ENCODE measurements at places on chromosomes 7 and 10.

DNA sequence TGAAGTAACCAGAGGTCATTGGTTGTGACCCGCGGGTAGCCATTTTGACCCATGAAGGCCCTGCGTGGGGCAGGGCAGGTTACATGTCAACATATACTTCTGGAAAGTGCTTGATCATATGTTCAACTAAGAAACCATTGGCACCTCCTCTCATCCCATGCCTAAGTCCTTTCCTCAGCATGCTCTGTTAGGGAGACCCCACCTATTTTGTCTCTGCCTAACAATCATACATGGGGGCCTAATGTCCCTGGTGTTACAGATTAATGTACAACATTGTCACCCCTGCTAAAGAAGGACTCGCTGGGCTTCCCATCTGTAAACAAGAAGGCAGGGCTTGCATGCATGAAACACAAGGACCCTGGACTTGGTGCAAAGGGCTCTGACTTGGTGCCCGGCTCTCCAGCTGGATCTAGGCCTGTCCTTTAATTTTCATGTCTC, 133.7 kb upstream of the TNS3 start:
- no peak for DNase-seq

GRCh38 chr10:71076473-71077142, 135.8 kb upstream of the UNC5B start:
- no peak for DNase-seq

DNA sequence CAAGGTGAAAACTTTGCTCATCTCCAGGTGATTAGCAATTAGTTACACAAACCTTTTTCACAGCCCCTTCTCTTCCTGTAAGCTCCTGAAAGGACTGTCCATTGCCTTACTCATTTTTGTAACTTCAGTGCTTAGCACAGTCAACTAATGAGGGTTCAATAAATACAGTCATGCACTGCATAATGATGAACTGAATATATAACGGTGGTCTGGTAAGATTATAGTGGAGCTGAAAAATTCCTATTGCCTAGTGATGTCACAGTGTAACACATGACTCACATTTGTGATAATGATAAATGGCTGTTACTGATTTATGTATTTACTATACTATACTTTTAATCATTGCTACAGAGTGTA, 12.9 kb upstream of the FAM133B start:
- no peak for DNase-seq

GRCh38 chr10:23314835-23315239, 29.8 kb downstream of the C10orf67 start:
- peak; percentile 57 for DNase-seq

GRCh38 chr7:158702944-158703343, 1.7 kb downstream of the NCAPG2 start:
- DNase-seq = no peak

DNA sequence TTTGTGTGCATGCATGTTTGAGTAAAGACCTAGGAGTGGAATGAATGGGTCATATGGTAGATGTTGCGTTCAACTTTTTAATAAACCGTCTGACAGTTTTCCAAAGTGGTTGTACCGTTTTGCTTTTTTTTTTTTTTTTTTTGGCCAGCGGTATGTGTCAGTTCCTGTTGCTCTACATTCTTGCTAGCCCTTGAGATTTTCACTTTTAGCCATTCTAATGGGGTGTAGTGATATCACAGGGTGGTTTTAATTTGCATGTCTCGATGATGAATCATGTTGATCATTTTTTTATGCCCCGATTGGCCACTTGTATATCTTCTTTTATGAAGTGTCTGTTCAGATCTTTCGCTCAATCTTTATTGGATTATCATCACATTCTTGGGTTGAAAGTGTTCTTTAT, 320.7 kb downstream of the CAMK1D start:
- DNase-seq = no peak

DNA sequence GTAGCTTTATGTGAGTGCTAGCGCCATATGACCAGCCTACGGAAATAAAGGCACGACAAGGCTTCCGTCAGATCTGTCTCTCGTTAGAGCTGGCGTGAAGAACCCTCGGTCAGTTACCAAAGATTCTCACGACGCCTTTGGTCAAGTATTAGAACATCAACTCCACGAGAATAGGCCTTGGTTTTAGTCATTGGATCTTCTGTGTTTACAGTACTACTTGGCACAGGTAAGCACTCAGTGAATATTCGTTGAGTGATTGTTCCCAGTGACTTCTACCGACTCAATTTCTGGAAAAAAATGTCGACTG, 316 bp downstream of the RBM48 start:
- DNase-seq = no peak

DNA sequence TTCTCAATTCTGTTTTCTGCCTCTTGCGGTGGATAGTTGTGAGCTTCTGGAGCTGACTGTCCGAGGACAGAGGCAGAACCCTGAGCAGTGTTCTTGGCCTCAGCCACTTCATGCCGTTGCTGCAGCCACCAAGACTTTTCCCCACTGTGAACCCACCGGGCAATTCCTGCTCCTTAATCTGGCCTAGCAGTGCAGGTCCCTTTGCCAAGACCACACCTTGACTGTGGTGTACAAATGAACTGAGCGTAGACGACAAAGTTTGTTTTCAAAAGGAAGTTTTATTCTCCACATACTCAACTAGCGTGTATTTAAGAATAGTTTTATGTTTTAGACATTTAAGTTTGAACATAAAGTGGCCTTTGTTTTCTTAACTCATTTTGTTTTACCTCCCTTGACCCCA, 29.4 kb downstream of the SLC25A28 start:
- no peak for DNase-seq

- DNase-seq = peak; percentile 31
Observed at GRCh38 chr7:43700059-43700501, 29.2 kb downstream of the COA1 start.

DNA sequence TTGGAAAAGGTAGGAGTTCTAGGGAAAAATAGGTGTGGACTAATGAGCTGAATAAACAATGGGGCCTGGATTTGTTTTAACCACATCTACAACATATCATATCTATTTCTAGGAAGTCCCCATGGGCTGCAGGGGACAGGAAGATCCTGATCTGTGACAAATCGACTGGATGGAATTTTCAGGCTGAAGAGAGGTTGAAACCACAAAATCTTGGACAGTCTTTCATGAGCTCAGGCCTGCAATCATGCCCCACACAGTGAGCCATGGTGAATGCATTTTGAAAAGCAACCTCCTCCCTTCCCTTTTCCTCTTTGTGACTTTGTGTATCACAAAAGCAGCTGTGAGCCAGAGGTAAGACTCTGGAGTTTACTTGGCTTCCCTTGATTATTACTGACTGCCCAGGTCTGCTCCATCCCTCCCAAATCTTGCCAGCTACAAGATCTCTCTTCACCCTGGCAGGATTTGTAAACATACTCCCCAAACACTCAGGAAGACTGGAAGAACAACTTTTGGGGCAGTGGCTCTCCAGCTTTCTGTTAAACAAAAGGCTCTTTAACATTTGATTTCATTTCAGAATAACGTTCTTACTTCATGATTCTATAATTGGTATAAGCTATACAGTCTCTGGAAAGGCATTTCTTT, 66.4 kb downstream of the ASAH2B start:
- no peak for DNase-seq

DNA sequence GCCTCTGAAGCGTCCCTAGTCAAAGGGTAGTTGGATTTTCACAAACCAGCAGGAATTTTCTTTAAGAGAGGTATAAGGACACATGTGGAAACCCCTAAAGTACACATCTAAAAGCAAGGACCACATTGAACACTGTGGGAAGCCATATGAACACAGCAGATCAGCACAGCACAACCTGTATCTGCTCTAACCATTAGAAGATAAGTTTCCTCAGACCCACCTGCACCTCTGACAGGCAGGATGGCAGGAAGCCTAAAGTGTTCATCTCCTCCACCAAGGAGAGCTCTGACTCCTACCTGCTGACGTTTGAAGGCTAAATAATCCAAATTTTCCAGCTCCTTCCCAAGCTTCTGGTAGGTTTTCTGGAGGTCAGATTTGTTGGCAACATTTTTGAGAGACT, 174.4 kb downstream of the CTNNA3 start:
- no peak for DNase-seq

DNA sequence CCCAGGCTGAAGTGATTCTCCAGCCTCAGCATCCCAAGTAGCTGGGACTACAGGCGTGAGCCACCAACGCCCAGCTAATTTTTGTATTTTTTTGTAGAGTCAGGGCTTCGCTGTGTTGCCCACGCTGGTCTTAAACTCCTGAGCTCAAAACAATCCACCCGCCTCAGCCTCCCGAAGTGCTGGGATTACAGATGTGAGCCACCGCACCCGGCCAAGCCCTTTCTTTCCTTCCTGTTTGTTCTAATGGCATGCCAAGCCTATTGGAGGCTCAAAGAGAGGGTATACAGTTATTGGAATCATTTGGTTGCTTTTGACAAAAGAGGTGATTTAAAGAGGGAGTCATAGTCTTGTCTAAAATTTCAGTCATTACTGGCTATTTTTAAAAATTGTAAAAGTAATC, 46.0 kb upstream of the TRIM8 start:
- no peak for DNase-seq

- no peak for DNase-seq
Observed at GRCh38 chr7:17097668-17098297, 200.7 kb upstream of the AHR start.

DNA sequence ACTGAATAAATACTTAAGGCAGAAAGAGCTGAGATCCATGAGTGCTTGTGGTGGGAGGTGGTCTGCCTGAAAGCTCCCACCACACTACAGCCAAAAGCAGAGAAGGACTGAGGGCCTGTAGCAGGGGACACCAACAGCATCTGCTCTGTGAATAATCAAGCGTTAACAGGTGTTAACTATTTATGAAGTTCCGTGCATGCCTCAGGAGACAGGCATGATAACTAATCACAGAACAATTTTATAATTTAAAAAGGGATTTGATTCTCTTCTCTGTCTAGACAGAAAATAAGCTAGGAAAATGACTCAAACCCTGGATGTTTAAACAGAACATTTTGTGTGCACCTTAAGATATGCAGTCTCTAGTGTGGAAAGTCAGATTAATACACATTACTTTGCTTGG, 61.5 kb upstream of the GHITM start:
- no peak for DNase-seq

- DNase-seq = no peak
Observed at GRCh38 chr10:24952707-24953645, 570 bp upstream of the PRTFDC1 start.

- no peak for DNase-seq
Observed at GRCh38 chr7:2099048-2099957, 133.4 kb downstream of the MAD1L1 start.

DNA sequence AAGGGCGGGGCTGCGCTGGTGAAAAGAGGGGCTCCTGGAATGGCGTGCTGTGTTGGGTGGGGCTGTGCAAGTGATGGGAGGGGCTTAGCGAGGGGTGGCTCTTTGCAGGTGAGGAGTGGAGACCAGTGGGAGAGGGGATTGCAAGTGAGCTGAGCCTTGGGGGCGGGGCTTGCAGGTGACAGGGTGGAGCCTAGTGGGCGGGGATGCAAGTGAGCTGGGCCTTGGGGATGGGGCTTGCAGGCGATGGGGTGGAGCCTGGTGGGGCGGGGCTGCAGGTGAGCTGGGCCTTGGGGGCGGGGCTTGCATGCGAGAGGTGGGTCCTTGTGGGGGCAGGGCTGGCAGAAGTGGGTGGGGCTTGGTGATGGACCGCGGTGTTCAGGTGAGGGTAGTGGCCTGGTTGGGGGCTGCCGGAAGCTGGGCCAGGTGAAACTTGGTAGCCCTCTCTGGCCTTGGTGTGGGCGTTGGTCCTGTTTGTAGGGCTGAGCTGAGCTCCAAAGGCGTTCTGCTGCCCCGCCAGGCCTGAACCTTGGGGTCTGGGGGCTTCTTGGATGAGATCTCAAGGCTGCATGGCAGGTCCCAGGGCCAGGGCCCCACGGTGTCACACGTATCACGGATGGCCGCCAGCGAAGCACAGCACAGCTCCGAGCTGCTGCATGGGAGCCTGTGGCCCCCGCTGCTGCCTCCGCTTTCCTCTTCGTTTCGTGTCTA, 743 bp upstream of the PITRM1 start:
- peak; percentile 92 for DNase-seq

- no peak for DNase-seq
Observed at GRCh38 chr7:120395526-120396019, 122.6 kb downstream of the KCND2 start.

GRCh38 chr10:79354141-79354540, 6.9 kb downstream of the PPIF start:
- DNase-seq = no peak

GRCh38 chr7:63114371-63114985, 884.2 kb upstream of the ZNF722 start:
- DNase-seq = no peak

DNA sequence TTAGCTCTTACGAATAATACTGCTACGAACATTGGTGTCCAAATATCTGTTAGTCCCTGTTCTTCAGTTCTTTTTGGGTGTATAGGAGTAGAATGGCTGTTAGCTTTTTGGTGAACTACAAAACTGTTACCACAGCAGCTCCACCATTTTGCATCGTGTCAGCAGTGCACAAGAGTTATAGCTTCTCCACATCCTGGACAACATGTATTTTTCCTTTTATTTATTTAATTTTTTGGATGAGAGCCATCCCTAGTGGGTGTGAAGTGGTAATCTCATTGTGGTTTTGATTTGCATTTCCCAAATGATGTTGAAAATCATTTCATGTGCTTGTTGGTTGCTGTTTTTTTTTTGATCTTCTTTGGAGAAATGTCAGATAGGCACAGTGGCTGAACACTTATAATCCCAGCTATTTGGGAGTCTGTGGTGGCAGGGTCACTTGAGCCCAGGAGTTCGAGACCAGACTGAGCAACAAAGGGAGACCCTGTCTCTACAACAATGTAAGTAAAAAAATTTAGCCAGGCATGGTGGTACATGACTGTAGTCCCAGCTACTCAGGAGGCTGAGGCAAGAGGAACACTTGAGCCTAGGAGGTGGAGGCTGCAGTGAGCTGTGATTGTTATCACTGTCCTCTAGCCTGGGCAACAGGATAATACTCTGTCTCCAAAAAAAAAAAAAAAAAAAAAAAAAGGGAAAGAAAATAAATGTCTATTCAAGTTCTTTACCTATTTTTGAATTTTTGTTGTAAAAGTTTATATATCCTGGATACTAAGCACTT, 31.7 kb downstream of the TRIM24 start:
- DNase-seq = peak; percentile 24

DNA sequence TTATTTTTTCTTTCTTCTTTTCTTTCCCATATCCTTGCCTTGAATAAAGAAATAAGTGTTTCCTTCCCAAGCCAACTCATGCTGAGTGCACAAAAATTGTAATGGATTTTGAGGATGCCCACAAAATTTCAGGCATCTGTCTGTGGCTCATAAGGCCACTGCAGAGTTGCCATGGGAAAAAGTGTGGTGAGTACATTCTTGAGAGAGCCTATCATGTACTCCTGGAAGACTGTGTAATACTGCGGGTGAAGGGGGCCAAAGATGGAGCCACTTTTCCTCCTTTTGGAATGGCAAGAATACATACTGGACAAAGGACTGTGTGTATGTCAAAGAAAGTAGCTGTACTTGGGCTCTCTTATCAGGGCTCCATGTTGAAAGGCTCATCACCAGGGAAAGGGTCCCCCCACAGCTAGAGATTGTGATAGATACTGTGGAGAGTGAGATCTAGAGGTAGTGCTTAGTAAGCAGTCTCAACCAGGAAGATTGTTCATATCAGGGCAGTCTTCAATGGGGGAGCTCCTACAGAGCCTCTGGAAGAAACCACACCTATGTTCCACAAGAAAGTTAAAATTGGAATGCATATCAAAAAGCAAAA, 341.6 kb upstream of the KCND2 start:
- DNase-seq = no peak

GRCh38 chr10:111706331-111706730, 477.2 kb downstream of the GPAM start:
- no peak for DNase-seq

GRCh38 chr10:13003759-13004158, 2.2 kb upstream of the CCDC3 start:
- DNase-seq = no peak

- no peak for DNase-seq
Observed at GRCh38 chr7:131767591-131767990, 211.2 kb upstream of the PODXL start.

- DNase-seq = no peak
Observed at GRCh38 chr7:116258734-116259133, 48.4 kb downstream of the TES start.
